ENCODE measurements at places on chromosomes 13 and 19. TPM values are rescaled to one million over a fixed set of nuclear protein-coding genes. Genes with fewer than 3 reads are reported as not detected.

The KLK14 gene
- total RNA-seq = not detected

The PDE4C gene
- 2.9 TPM for total RNA-seq

The APOC4 gene
- not detected for total RNA-seq

The TGFBR3L gene
- 1.7 TPM for total RNA-seq

The C13orf46 gene
- 0.47 TPM for total RNA-seq

The TEX29 gene
- total RNA-seq = 0.17 TPM

The RYR1 gene
- under 0.01 TPM for total RNA-seq

The C19orf67 gene
- total RNA-seq = not detected

The SWSAP1 gene
- 0.47 TPM for total RNA-seq

The GTF2F2 gene
- 25.4 TPM for total RNA-seq

The S1PR4 gene
- not detected for total RNA-seq

The ONECUT3 gene
- not detected for total RNA-seq

The LGALS14 gene
- not detected for total RNA-seq

The PEAK3 gene
- total RNA-seq = not detected

The FSD1 gene
- total RNA-seq = 14.9 TPM

The HSPB6 gene
- total RNA-seq = 248 TPM

The FAM216B gene
- total RNA-seq = not detected

The DYRK1B gene
- total RNA-seq = 15.4 TPM

The NOVA2 gene
- total RNA-seq = under 0.01 TPM

The LILRB2 gene
- not detected for total RNA-seq

The SLC7A9 gene
- total RNA-seq = 0.26 TPM

The ZDHHC20 gene
- 34.9 TPM for total RNA-seq

The ZNF112 gene
- 9.4 TPM for total RNA-seq

The CACNG8 gene
- 0.47 TPM for total RNA-seq

The ZNF625 gene
- 6.7 TPM for total RNA-seq

The IGFL2 gene
- total RNA-seq = not detected

The OVOL3 gene
- total RNA-seq = not detected

The PIAS4 gene
- total RNA-seq = 13.6 TPM

The TNFSF13B gene
- total RNA-seq = 5.5 TPM

The PSG6 gene
- not detected for total RNA-seq

The IGFL3 gene
- total RNA-seq = not detected

The LIM2 gene
- not detected for total RNA-seq

The DNAJB1 gene
- total RNA-seq = 63.5 TPM

The NLRP9 gene
- not detected for total RNA-seq

The CGB8 gene
- total RNA-seq = not detected

The ZNF524 gene
- 12.1 TPM for total RNA-seq

The FARP1 gene
- total RNA-seq = 17.0 TPM

The CEACAM4 gene
- not detected for total RNA-seq

The ERF gene
- 18.7 TPM for total RNA-seq

The ZNF737 gene
- total RNA-seq = 7.0 TPM

The KIR2DL3 gene
- total RNA-seq = not detected

The APOC1 gene
- 0.69 TPM for total RNA-seq

The LYPD5 gene
- total RNA-seq = 1.9 TPM

The CDX2 gene
- total RNA-seq = not detected

The CYP4F3 gene
- total RNA-seq = under 0.01 TPM

The TMEM272 gene
- total RNA-seq = not detected

The ARRDC5 gene
- not detected for total RNA-seq

The ETHE1 gene
- total RNA-seq = 93.0 TPM

The SELENOV gene
- total RNA-seq = not detected

The CYP2F1 gene
- not detected for total RNA-seq

The NCR1 gene
- total RNA-seq = not detected

The OXGR1 gene
- total RNA-seq = not detected
